SHP77 (cell line): ENCODE measurements at places on chromosomes 3 and 15.

- no peak for DNase-seq
Observed at GRCh38 chr15:85878828-85879225, 84.1 kb upstream of the KLHL25 start.

- DNase-seq, result peak; percentile 6
Observed at GRCh38 chr3:61356685-61357084, 105.4 kb upstream of the FHIT start.

DNA sequence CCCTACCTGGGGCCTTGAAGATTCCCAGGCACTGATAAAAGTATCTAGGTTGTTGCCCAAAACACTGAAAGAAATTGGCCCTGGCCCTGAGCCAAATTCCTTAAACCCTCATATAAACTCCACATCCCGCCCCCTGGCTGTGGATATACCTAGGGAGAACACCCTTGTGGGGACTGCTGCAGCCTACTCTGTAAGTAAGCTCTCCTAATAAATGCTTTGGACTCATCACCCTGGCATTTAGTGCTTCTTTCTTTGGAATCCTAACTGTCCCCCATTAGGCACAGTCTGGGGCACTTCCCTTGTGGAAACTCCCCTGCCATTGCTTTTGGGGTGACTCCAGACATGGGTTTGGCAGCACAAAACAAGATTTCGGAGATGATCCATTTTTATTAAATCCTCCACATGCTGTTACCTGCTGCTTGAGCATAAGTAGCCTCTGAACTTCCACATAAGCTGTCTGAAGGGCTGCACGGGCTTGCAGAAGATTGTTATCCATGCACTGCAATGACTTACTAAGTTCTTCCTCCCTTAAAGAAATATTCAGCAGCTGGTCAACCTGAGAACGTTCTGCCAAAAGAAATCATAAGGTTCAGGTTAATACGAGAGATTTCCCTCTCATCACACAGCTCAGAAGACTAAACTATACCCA is 46.4 kb downstream of the ZNF106 start:
- no peak for DNase-seq

GRCh38 chr3:57557085-57557537 is 1.0 kb downstream of the PDE12 start:
- peak; percentile 8 for DNase-seq

GRCh38 chr3:101138817-101139216 is 145.6 kb upstream of the ABI3BP start:
- no peak for DNase-seq

- no peak for DNase-seq
Observed at GRCh38 chr15:59918994-59919951, 84.8 kb upstream of the FOXB1 start.

GRCh38 chr15:96089405-96090058 is 241.0 kb upstream of the NR2F2 start:
- DNase-seq, result no peak

DNA sequence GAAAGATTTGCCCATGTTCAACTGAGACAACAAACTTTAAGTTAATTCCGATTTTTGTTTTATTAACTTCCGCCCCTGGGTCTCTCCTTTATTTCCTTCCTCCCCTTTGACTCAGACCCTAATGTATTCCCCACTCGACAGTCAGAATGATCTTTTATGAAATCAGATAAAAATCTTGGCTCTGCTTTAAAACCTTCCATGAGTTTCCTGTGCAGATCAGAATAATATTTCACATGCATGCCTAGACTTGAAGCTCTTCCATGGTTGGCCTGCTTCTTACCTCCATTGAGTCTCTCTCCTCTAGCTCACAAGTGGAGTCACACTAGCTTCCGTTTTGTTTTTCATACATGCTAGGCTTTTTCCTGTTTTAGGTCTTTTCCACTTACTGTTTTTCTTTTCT is 116.8 kb upstream of the SPATA16 start:
- DNase-seq, result no peak
